ENCODE measurements at places on chromosomes 7 and 10.

DNA sequence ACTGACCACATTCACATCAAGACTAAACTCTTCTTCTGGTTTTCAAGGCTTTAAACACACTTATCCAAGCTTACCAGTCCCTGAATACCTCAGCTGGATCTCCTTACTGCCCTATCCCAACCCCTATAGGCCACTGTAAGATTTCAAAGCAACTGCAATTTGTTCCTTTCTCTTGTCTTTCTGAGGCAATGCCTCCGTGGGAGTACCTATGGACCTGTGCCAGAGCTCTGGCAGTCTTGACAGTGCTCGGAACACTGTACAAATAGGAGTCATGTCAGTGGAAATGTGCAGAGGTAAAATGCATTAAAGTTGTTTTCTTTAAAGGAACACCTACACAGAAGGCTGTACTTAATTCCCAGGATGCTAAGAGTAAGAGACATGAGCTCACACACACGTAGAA, 124.7 kb downstream of the CNOT4 start:
- no peak for DNase-seq

- DNase-seq: no peak
Measured at GRCh38 chr7:35816514-35816913, 15.7 kb downstream of the SEPTIN7 start.

GRCh38 chr10:8221451-8221850, 167.0 kb downstream of the GATA3 start:
- no peak for DNase-seq

DNA sequence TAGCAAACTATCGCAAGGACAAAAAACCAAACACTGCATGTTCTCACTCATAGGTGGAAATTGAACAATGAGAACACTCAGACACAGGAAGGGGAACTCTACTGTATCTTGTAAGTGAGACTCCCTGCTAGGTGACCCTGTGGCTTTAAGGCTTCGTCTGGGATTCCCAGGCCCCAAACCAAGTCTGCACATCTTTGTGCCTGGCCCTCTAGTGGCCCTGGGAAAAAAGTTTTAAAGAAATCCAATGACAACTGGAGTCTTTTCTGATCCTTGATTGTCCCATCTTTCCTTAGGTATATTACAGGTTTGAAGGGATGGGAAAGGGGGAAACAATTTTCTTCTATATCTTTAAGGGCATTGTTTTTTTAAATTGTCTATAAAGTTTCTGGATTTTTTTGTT, 10.6 kb upstream of the LIPM start:
- peak; percentile 39 for DNase-seq

- no peak for DNase-seq
Measured at GRCh38 chr10:122368502-122369254, 5.8 kb upstream of the PLEKHA1 start.

GRCh38 chr10:131644289-131644688, 256.5 kb upstream of the PPP2R2D start:
- DNase-seq: no peak

- peak; percentile 74 for DNase-seq
Measured at GRCh38 chr10:110005719-110006118, 2.1 kb upstream of the ADD3 start.

DNA sequence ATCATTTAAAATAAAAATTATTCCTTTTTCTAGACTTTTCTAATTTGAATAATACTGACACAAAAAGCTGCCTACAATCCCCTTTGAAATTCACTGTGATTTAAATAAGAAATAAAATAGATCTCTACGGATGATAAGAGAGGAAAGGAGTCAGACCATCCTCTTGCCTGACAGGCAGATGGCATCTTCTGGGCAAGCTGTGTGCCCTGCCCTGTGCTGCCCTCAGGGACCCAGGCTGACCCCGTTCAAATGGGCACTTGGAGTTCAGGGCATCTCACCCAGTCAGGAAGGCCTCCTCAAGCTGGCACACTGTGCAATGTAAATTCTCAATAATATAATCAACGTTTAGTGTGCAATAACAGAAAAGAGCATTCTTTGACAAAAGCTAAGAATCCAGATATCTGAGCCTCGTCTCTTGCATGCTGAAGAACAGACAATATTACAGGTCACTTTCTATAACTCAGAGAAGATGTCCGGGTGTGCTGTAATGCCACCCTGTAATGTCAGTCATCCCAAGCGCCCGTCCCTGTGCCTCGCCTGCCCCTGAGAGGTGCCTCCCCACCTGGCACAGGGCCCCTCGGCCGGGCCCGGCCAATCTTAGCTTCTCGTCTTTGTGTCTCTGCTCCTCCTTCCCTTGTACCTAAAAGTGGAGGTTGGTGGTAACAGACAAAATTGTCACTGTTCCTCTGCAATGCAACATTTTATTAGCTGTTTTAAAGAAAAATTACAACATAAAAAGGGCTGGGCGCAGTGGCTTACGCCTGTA, 263.3 kb downstream of the COBL start:
- DNase-seq: no peak

GRCh38 chr10:71072823-71073210, 139.6 kb upstream of the UNC5B start:
- no peak for DNase-seq

DNA sequence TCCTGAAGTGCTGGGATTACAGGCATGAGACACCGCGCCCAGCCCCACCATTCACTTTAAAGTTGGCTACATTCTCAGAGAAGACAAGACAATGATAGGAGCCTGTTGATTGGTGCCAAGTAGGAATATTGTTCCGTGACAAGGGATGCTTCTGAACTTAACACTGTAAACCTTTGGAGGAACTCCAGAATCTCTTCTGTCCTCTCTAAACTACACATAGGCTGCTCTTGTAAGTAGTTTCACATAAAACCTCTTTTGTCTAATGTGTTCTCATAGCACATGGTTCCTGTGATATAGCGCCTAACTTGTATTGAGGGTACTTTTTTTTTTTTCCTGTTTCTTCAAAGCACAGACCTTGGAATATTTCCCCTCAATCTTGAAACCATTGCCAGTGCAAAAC, 3.6 kb upstream of the COPG2 start:
- DNase-seq: no peak

DNA sequence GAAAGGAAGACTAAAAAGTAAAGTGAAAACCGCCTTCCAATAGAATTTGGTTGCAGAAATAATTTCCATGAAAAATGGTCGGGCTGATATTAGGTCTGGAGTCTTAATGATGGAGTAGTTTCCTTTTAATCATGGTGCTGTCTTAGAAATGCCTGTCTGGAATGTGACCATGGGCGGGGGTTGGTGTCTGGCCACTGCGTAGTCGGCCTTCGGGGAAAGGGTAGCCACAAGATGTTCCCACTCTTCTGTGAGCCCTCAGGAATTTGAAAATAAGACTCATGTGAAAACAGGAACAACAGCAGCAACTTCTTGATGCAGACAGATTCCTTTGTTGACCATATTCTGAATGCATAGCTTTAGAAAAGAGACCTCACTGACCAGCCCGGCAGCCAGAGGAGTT, 176.8 kb downstream of the KIAA1217 start:
- DNase-seq: peak; percentile 88

- peak; percentile 22 for DNase-seq
Measured at GRCh38 chr7:107471292-107472070, 1.6 kb downstream of the GPR22 start.

GRCh38 chr10:27355918-27356573, 115.4 kb upstream of the ACBD5 start:
- DNase-seq: no peak

- DNase-seq: no peak
Measured at GRCh38 chr7:6436385-6436685, 11.4 kb downstream of the DAGLB start.

- DNase-seq: no peak
Measured at GRCh38 chr10:102781090-102781920, 37.6 kb downstream of the WBP1L start.
